HS-5 (cell line): ENCODE measurements at places on chromosomes 2 and 18.

DNA sequence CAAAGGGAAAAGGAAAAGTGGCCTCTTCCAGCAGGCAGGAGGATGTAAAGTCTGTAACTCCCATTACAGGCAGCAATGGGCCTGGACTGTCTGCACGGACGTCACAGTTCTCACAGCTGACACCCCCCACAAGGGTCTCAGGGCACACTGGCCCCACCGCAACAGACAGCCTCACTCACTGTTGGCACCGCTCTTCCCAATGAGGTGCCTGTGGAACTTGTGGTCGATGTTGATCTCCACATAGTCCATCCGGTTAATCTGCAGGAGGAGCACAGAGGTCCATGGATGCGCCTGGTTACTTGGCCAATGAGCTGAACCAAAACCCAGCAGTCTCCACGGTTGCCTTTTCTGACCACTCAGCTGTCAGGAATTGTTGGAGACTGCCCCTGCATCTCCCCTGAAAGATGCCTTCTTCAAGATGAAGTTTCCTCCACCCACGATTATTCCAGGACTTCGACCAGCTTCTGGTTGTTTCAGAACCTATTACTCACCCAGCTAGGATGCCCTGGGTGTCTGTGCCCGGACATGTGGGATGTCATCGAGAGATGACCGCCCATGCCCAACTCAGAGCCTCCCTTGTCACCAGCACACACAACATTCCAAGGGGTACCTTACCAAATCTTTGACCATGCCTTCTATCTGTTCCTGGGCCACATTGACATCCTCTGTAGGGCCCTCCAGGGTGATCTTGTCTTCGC is 62.5 kb downstream of the HDLBP start:
- DNase-seq, result no peak

DNA sequence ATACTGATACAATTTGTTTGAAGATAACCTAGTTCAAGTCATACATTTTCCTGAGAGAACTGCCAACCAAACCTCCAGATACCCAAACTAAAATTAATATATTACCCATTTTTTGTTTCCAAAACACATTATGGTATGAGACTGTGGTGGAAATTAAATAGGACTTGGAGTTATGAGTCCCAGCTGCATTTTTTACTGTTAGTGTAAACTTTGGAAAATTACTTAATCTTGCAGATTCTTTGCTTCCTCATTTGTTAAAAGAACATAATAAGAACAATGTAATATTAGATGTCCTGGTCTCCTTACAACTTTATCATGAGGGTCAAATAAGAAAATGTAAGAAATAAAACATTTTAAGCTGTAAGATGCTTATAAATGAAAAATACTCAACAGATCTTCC is 98.2 kb upstream of the TRIB2 start:
- no peak for DNase-seq

- DNase-seq, result no peak
Observed at GRCh38 chr2:61951881-61952280, 46.4 kb downstream of the COMMD1 start.

DNA sequence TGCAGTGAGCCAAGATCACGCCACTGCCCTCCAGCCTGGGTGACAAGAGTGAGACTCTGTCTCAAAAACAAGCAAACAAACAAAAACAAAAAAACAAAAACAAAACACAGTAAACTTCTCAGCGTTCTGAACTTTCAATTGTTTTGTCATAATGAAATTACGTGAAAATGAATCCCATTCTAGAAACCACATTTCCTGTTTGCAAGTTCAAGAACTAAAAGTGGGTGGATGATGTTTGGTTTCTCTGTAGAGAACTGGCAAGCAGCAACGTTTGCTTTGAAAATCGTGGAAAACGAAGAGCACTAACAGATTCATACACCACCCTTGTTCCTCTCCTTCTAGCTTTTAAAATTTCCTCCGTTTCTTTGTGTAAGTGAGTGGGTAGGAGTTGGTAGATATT is 226.1 kb upstream of the LYPD1 start:
- no peak for DNase-seq

DNA sequence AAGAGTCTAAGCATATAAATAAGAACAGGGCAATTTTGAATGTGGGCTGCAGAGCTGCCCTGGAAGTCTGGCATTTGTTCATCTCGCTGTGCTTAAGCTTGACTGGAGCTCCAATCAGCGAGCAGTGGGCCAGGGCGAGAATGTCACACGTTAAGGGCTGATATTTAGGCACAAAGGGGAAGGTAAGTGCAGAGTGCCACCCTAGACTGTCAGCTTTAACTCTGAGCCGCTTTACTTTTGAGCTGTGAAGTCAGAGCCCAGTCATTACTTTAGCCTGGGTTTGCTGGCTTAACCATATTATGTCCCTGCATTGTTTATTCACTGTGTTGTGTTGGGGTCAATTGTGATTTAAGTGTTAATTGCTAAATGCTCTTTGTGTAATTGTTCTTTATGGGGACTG is 236.1 kb upstream of the SIX3 start:
- DNase-seq, result no peak

- no peak for DNase-seq
Observed at GRCh38 chr2:183866666-183867065, 731.7 kb upstream of the ZNF804A start.

- no peak for DNase-seq
Observed at GRCh38 chr2:132824716-132825115, 154.7 kb upstream of the LYPD1 start.

DNA sequence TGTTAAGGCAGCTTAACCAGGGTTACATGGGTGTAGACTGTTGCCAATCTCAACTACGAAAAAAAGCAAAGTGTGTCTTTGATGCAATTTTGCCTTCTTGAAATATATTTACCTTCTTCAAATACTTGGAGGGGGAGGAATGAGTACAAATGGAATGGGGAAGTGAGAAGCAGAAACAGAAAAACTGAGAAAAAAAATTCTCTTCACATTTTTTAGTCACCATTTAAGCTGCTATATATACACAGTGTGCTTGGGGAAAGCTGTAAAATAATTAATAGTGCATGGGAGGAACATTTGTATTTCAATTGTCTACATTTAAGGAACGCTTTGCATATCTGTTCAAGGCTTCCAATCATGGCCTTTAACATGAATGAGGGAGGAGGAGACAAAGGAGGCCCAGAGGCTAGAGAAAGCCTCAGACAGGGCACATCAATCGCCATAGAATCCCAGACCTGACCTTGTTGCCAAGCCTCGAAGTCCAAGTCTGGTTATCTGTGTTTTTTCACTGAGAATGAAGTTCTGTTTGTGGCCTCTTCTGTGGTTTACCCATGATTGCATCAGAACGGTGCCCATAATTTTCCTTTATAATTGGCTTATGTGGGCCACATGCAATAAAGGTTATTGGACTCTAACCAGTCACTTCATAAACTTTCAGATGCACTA is 158.6 kb downstream of the PIK3C3 start:
- DNase-seq, result no peak

GRCh38 chr2:151718247-151718646 is 16.0 kb downstream of the NEB start:
- DNase-seq, result no peak

DNA sequence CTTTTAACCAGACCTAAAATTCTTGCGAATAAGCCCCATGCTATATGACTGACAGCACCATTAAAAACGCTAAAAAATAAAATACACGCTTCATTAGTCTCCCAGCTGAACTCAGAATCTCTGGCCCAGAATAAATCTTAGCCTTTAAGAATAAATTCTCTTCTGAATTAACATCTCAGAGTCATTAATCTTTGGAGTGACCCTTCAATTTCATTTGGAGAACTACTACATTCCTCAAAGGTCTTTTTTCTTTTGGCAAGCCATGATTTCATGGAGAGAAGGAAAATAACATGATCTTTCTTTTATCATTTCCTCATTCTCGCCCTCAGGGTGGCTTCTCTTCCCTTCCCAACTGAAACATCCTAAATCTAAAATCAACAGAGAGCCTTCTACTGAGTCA is 259.0 kb downstream of the AFF3 start:
- no peak for DNase-seq

DNA sequence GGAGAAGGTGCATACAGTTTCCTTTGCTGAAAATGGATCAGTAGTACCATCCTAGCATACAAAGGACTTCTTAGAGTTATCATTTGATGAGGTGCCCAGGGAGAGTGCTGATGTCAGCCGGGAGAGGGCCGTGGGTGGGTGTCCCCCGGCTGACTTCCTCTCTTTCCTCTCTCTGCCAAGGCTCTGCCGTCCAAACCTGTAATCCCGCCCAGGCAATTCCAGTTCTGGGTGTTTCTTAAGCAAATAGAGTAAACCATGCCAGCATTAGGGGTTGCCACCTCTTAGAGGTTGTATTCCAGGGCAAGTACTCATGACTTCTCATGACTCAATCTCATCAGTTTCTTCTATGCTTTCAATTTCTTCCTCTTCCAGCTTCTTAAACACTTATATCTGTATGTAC is 117.2 kb downstream of the GATA6 start:
- DNase-seq, result no peak

GRCh38 chr2:20490300-20491181 is 43.7 kb downstream of the RHOB start:
- DNase-seq, result no peak

- DNase-seq, result no peak
Observed at GRCh38 chr2:42101206-42102023, 53.6 kb downstream of the PKDCC start.

DNA sequence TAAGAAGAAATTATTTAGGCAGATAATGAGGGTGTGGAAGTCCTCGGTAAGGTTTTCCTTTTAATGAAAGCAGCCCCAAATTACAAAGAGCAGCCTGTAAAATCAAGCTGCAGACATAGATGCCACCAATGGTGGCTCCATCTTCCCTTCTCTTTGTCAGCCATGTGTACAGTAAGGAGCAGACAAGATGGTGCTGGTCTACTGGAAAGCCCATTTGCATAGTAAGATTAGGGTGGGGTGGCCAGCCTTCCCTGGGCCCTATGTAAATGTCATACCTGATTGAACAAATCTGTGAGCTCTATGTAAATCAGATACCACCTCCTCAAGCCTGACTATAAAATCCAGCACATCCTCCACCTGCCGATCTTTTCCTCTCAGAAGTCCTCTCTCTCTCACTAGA is 154.4 kb upstream of the SERTAD2 start:
- DNase-seq, result no peak

DNA sequence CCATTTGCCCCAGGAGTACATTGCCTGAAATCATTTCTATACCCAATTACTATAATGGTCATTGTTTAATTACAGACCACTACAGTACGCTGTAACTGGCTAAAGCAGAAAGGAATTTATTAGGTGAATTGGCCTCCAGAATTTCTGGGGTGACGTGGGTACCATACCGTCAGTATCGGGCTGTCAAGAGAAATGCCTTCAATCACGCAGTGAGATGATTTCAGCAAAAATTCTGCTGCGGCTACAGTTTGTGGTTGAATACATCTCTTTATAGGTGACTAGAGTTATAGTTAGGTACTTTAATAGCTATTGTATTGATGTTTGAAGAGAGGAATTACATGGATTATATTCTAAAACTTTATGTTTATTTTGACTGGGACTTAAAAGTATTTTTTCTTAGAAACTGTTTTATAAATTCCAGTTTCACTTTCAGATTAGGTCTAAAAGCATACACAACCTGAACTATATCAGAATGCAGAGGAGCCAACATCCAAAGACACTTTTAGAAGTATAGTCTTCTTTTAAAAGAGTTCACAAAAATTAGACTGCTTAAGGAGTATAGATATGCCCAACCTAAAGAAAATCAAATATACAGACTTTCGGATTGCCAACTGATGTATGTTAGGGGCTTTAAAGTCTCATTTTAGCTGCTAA is 128.4 kb downstream of the TTC27 start:
- DNase-seq, result no peak

DNA sequence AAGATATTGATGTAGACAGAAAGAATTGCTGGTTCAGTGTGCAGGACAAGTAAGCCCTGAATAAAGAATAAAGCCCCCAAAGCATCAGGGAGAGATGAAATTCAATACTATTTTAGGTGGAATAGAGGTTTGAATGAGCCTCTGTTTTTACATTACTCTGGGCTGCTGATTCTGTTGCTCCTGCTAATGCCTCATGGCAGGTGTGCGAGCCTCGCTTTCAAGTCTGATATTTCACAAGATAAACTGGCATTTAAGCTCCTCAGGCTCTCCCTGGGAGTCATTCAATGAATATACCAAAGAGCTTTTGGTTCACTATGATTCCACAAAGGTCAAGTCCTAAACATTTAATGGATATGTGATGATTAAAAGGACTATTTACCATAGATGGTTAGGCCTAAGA is 601.0 kb upstream of the SLC39A10 start:
- no peak for DNase-seq

- DNase-seq, result no peak
Observed at GRCh38 chr2:71811726-71812125, 335.9 kb downstream of the CYP26B1 start.

- DNase-seq, result no peak
Observed at GRCh38 chr2:237546040-237546875, 20.1 kb upstream of the PRLH start.

DNA sequence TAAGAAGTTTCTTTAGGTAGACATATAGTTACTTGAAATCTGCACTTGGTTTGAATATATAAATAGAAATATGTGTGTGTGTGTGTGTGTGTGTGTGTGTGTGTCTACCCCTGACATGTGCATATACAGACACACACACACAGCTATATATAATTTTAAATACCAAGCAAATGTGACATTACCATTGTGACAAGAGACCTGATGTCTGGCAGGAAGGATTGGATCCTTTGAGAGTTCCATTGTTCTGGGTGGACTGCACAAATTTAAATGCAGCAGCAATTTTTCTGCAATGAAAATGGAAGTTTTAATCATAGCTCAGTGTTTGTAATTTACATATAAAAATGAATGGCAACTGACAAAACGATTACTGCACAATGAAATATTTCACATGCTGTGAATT is 87.8 kb upstream of the CCDC195 start:
- DNase-seq, result no peak

- DNase-seq, result no peak
Observed at GRCh38 chr2:176122683-176123410, at the start of gene HOXD9. TSS of gene HOXD9 (plus strand) at chr2:176122719. CDS start at chr2:176122769, 50 bp downstream.

GRCh38 chr18:9421901-9422327 is 53.4 kb upstream of the RALBP1 start:
- no peak for DNase-seq

DNA sequence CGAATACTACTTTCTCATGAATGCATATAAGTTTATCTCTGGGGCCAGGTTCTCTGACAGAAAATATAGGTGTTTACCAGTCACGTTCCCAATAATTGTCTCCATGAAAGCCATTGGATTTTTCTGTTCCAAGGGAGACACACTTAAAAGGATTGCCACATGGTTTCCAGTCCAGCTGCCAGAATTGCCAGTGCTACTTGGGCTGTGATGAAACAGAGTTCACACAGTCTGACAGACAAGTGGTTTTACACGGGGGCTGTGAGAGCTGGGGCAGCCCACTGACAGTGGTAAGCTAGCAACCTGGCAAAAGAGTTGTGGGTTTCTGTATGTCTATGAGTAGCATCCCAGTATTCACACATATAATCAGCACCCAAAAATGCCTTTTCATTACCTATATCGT is 27.7 kb upstream of the ATRAID start:
- DNase-seq, result no peak

DNA sequence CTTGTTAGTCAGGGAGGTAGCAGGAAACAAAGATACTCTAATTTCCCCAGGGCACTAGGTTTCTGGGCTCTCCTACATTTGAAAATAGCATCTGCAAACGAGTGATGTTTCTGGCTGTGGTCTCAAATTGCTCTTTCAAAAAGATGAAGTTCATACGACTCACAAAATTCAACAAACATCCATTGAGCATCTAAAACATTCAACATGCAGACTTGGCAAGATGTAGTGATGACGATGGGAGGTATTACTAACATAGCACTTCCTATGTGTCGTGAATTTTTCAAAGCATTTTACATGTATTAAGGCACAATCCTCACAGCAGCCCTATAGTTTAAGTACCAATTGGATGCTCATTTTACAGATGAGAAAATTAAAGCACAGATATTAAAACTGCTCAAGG is 5.2 kb downstream of the CCBE1 start:
- DNase-seq, result no peak
